Stimulated activated CD4-positive, alpha-beta T cell treated with anti-CD3 and anti-CD28 coated beads, TNF-alpha, amount 100 ng/mL, for 48 hours (primary cell): ENCODE measurements at places on chromosomes 5 and 9.

GRCh38 chr9:132554755-132555154, 27.7 kb upstream of the BARHL1 start:
- no peak for DNase-seq

GRCh38 chr5:81232464-81233079, 550 bp upstream of the CKMT2 start:
- DNase-seq = no peak

DNA sequence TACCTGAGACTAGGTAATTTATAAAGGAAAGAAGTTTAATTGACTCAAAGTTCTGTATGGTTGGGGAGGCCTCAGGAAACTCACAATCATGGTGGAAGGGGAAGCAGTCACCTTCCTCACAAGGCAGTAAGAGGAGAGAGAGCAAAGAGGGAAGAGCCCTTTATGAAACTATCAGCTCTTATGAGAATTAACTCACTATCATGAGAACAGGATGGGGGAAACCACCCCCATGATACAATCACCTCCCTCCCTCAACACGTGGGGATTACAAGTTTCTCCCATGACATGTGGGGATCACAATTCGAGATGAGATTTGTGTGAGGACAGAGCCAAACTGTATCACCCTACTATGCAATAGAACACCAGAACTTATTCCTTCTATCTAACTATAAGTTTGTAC, 27.9 kb downstream of the CD274 start:
- DNase-seq = no peak

DNA sequence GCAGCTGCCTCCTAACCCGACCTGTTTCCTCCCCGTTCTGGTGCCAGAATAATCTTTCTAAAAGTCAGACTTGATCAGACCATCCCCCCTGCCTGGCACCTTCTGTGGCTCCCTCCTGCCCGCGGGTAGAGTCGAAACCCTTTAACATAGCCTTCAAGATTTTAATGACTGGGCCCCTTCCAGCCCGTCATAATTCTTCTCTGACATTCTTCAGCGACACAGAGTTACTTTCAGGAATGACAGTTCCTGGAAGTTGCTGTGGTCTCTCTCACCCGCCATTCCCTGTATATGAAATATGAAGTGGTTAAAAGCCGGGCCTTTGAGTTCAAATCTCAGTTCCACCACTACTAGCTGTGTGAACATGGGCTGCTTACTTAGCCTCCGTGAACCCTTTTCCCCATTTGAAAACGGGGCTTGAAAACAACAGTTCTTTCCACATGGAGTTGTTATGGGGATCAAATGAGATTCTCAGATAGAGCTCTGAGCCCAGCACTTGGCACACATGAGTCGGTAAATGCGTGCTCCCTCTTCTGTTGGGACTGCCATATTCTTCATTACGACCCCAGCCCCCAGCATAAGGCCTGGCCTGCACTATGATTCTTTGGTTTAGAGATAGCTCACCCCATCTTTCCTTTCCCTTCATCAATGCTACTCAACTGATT, 737 bp downstream of the NANS start:
- no peak for DNase-seq

DNA sequence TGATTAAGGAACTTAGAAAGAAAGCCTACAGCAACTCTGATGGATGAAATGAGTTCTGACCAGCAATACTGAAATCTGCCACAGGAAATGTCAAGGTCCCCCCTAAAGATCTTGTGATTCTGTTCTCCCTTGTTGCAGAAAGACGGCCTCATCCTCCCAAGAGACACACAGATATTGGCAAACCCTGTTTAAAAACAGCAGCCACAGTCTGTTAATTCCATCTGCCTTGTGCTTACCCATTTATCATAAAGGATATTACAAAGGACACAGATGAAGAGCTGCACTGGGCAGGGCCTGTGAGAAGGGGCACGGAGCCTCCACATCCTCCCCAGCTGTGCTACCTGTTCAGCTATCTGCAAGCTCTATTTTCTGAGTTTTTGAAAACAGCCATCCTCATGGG, 15.2 kb downstream of the RAPGEF1 start:
- no peak for DNase-seq

- no peak for DNase-seq
Observed at GRCh38 chr5:150022158-150022531, 21.6 kb downstream of the HMGXB3 start.

DNA sequence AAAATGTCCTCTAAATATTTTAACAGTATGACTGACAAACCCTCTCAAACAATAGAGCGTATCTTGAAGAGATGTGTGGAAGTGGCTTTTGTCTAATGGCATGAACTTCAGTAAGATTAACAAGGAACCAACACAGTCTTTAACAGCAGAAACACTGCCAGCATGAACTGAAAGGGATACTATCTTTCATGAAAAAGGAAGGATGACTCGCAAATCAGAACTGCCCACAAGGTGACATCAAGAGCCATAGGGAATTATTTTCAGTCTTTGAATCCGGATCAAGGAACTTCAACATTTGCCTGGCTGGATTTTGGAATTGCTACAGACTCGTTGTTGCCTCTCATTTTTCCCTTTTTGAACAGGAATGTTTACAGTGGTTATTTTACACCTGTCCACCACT, 5.1 kb upstream of the HEXB start:
- DNase-seq = no peak

GRCh38 chr5:18375641-18376040, 741.4 kb downstream of the TAF11L14 start:
- no peak for DNase-seq

GRCh38 chr5:169566202-169566601, 17.4 kb upstream of the SPDL1 start:
- no peak for DNase-seq

- no peak for DNase-seq
Observed at GRCh38 chr5:112006721-112007120, 249.7 kb upstream of the NREP start.

GRCh38 chr9:116342061-116342460, 188.5 kb downstream of the PAPPA start:
- DNase-seq = no peak

- DNase-seq = no peak
Observed at GRCh38 chr9:8863886-8864544, 1064.4 kb upstream of the DMAC1 start.

GRCh38 chr5:40224421-40224820, 455.3 kb upstream of the PTGER4 start:
- DNase-seq = no peak

DNA sequence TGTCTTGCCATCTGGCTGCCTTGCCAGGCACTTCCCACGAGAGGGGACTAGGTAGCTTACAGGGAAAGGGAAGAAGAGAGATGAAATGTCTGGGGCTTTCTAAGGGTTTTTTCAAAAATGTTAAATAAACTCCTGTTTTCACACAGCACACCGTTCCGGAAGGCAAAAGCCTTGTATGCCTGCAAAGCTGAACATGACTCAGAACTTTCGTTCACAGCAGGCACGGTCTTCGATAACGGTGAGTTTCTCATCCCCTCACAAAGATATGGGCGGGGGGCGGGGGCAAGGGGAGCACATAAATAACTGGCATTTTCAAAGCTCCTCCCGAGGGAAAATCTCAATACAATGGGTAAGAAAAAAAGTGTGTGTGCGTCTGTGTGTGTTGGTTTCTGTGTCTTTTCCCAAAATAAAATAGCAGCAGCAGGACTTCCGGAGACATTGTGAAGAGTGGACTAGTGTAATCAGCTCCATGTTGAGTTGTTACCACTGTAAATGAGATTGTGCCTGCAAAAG, 189.6 kb downstream of the NR3C1 start:
- DNase-seq = no peak

DNA sequence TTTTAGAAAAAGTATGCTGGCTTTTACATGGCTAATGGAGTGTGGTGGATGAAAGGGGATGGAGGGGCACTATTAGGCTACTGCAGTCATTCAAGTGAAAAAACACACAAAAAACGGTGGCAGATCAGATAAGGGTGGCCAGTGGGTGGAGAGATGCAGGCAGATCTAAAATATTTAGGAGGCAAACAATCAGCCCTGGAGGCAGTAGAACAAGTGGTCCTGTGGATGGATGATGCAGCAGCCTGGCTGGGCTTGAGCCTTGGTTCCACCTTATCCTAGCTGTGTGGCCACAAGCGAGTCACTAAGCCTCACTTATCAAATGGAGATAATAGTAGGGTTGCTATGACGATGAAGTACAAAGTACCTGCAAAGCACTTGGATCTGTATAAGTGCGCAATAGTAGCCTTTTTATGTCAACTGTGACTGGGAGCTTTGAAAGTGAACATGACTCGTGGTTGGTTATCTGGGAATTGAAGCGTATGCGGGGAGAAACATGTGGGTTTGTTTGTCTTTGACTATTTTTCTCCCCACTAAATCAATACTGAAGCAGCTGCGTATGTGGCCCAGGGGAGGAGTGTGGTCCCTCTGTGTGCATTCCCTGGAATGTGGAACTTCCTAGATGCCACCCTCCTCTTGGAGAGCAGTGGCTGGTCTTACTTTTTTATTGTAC, 20.2 kb downstream of the NSG2 start:
- no peak for DNase-seq

DNA sequence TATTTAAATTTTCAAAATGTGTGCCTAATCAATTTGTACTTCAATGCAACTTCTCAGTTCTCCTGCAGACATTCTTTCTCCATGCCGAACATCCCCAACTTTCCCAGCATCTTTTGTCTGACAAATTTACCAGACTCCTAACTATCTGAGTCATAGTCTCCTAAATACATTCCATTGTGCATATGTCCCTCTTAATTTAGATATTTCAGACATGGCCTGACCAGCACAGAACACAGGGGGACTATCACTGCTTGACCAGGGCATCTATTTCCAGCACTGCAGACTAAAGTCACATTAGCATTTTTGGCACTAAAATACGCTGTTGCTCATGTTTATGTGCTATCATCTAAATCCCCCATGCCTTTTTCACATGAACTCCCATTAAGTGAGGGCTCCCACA, 71.9 kb downstream of the ITGA1 start:
- no peak for DNase-seq

GRCh38 chr9:95182854-95183563, 134.5 kb downstream of the FANCC start:
- no peak for DNase-seq

- no peak for DNase-seq
Observed at GRCh38 chr9:109342878-109343277, 22.0 kb upstream of the EPB41L4B start.

DNA sequence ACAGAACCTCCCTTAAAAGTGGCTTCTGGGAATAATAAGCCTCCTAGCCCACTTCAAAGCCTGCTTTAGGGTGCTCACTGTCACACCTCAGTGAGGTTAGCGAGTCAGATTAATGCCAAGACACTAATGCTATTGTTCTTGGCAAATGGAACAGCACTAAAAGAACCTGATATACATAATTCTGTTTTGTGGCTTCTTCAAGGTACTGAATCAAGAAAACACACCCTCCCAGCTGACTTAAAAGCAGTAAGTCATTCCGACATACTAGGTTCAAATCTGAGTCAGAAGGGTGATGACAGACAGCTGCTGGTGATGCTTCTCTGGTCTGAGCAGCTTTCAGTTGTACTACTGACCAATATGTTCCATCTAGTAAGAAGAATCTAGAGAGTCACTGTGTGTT, 121.6 kb downstream of the OXCT1 start:
- peak; percentile 37 for DNase-seq

GRCh38 chr5:168482361-168482760, 3.9 kb upstream of the RARS1 start:
- DNase-seq = no peak

GRCh38 chr9:128882677-128883603, 1.0 kb downstream of the LRRC8A start:
- DNase-seq = no peak

- no peak for DNase-seq
Observed at GRCh38 chr5:104498281-104498680, 935.7 kb upstream of the NUDT12 start.

GRCh38 chr5:149160291-149160787, 19.0 kb downstream of the ABLIM3 start:
- no peak for DNase-seq

- DNase-seq = peak; percentile 79
Observed at GRCh38 chr5:60699609-60700415, at the start of gene DEPDC1B. Gene DEPDC1B (minus strand): TSS chr5:60700166. CDS start chr5:60700093, 73 bp downstream.

- no peak for DNase-seq
Observed at GRCh38 chr9:86765746-86766430, 181.4 kb downstream of the GAS1 start.

DNA sequence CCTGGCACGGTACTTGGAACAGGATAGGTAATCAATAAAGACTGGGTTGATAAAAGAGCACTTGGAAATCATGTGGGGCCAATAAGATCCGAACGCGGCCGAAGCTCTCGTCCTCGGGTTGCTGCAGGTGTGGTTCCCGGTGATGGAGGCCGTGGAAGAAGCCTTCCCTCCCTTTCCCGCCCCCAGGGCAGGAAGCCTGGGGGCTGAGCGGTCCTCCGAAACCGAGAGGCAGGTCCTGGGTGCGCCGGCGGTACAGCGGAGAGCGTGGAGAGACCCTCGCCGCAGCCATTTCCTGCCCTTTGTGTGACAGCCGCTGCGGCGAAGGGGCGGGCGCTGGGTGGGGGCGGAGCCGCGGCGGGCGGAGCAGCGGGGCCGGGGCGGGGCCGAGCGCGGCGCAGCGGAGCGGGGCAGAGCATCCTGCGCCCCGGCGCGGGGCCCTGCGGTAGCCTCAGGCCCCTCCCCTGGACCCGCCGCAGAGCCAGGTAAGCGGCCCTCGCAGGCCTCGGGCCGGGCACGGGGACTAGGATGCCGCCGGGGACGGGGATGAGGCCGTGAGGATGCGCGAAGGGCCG, at the start of gene CYFIP2:
Gene CYFIP2, plus strand, starts transcription at position 410 of the 572 bp plus-strand sequence. CDS start 19,239 bp downstream, outside the sequence.
- DNase-seq = peak; percentile 66

DNA sequence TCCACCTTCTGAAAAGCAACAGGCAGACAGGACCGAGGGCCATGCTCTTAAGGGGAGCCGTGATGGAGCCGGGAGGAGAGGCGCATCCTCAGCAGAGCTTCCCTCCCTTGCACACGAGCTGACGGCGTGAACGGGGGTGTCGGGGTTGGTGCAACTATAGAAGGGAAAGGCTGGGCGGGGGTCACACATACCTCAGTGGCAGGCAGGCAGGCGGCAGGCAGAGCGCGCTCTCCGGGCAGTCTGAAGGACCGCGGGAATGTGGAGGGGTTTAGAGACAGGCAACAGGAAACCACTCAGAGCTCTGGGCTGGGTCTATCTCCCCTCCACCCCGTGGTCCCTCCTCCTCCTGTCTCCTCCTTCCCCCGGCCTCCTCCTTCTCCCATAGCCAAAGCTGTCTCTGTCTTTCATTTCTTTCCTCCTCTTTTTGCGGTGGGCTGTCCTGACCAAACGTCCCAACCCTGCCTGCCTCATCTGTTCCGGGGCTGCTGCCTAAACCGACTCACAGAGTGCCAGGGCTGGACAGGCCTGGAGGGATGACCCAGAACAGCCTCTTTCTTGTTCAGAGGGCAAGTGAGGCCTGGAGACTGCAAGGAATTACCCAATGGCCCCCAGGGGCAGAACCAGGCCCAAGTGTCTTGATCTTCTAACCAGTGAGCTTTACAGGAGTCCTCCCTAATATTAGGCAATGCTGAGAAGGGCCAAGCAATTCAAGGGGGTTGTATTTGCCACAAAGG, at the start of gene SPARC:
Gene SPARC, minus strand, starts transcription at position 242 of the 734 bp plus-strand sequence. CDS start 10,727 bp downstream, outside the sequence.
- no peak for DNase-seq

GRCh38 chr9:77879437-77879943, 152.1 kb downstream of the GNAQ start:
- no peak for DNase-seq

DNA sequence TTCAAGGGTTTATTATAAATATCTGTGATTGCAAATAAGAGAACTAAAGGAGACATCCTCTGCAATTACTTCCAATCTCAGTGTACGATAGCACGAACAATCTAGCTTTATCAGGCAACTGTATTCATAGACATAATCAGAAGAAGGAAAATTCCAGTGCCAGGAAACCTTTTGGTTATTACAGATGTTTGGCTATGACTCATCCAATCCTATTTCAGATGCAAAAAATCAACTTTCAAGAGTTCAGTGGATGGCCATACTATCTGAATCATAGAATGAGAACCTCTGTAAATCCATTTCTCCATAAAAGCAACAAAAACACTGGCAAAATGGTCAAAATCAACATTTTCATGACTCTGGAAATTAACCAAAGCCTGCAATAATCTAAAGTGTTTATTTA, 37.9 kb downstream of the GAS1 start:
- DNase-seq = no peak
